ENCODE measurements at places on chromosomes 1 and 21. TPM values are rescaled to one million over a fixed set of nuclear protein-coding genes. Genes with fewer than 3 reads are reported as not detected.

GRCh38 chr1:208332036-208332773 is 88.0 kb upstream of the PLXNA2 start:
- no peak for DNase-seq

- no peak for DNase-seq
These were observed 2.3 kb downstream of the HIPK1 start for GRCh38 chr1:113931451-113931851.

GRCh38 chr1:185720633-185721272 is 13.4 kb upstream of the HMCN1 start:
- DNase-seq, result no peak

- DNase-seq, result no peak
These were observed 62.4 kb downstream of the SASS6 start for GRCh38 chr1:100070201-100070939.

Gene TTC39A
- 70.1 TPM for total RNA-seq

Gene HHAT
- 9.7 TPM for total RNA-seq
